ENCODE measurements at places on chromosomes 1 and 21.

DNA sequence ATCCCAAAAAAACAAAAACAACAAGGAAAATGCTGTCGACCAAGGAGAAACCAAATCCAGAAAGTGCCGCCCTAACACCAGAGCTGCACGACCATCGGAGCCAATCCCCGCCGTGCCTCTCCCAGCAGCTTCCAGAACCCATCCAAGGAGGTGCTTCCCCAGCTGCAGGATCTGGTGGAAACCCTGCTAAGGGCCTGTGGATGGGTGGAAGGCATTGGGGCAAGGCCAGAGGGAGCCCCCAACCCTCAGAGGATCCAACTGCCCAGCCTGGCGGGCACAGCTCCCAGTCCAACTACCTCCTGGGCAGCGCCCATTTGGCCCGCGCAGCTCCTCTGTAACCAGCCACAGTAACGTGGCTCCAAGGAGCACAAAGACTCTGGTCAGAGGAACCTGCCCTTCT lies 81.6 kb downstream of the NPHP4 start:
- DNase-seq: no peak

DNA sequence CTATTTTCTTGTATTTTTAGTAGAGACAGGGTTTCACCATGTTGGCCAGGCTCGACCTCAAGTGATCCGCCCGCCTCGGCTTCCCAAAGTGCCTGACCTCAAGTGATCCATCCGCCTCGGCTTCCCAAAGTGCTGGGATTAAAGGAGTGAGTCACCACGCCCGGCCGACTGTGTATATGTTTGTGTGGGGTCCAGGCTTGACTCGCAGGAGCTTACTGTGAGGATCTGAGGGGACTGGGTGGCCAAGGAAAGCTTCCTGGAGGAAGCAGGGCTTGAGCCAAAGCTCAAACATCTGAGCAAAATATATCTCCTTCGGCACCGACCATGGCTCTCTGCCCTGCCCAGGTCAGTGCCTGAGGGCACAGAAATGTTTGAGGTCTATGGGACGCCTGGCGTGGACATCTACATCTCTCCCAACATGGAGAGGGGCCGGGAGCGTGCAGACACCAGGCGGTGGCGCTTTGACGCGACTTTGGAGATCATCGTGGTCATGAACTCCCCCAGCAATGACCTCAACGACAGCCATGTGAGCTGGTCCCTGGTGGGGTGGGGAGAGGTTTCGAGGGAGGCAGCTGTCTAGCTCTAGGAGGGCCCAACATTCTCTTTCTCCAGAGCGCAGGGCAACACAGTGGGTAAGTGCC lies 10.5 kb downstream of the PADI3 start:
- DNase-seq: no peak

GRCh38 chr1:19758227-19758830 lies 41.4 kb downstream of the TMCO4 start:
- DNase-seq: no peak

GRCh38 chr1:220552672-220553260 lies 24.8 kb downstream of the MARK1 start:
- DNase-seq: no peak

DNA sequence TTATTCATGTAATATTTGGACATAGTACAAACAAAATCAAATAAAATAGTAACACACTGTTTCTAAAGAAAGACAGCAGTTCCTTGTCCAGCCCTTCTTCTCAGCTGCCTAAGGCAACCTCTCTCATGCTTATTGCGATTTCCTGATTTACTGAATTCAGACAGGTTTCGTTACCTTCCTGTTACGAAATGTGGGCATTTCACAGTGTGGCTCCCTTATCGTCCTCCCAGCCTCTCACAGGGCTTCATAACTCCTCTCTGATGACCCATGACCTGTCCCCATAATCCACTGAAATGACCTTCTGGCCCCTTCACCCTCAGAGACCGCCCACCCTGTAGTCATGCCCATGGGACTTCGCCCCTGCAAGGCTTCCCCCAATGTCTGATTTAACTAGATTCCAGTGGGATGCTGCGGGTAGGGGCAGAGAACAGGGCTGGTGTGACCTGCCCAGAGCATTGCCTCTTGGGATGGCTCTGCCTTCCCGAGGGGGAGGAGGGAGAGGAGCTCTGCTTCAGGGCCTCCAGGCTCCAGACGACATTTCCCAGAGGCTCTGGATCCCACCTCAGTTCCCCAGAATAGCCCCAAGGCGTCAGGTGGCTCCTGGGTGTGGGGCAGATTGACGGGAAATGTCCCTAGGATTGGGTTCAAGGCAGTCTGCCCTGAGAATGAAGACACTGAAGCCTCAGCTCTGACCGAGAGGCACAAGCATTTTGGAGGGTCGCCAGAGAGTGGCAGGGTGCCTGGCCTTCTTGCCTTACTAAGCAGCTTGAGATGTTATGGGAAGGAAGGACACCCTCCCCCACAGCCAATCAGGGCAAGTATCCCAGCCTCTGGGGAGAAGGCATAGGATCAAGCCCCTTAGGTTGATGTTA lies 20.6 kb downstream of the PADI2 start:
- no peak for DNase-seq

- DNase-seq: no peak
Observed at GRCh38 chr1:185291159-185291558, 25.9 kb downstream of the IVNS1ABP start.

DNA sequence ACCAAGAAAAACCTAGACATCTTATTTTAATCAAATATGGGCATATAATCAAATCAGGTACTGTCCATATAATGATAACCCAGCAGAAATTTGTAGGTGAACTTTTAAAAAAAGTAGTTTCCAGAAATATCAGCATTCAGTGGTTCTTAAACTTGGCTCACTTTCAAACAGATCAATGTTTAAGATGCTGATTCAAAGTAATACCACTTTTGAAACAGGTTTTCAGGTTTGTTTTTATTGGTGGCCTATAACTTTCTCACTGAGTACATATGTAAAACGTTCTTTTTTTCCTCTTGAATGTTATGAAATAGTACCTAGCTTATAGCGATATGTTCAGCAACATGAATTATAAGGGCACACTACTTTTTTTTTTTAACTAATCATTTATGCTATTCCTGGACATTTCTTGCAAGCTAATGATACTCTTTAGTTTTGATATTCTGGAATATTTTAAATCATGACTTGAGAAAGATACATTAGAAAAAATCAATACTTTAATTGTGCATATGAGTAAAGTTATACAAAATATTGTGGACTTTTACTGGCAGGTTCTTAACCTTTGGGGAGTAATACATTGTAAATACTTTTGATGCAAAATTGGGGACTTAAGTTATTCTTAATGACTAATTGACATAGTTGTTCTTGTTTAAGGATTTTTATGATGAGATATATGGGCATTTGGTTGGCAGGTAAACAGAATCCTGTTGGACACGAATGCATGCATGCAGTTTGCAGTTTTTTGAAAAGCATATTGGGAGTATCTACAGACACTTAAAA lies 3.0 kb downstream of the NFIA start:
- DNase-seq: no peak

DNA sequence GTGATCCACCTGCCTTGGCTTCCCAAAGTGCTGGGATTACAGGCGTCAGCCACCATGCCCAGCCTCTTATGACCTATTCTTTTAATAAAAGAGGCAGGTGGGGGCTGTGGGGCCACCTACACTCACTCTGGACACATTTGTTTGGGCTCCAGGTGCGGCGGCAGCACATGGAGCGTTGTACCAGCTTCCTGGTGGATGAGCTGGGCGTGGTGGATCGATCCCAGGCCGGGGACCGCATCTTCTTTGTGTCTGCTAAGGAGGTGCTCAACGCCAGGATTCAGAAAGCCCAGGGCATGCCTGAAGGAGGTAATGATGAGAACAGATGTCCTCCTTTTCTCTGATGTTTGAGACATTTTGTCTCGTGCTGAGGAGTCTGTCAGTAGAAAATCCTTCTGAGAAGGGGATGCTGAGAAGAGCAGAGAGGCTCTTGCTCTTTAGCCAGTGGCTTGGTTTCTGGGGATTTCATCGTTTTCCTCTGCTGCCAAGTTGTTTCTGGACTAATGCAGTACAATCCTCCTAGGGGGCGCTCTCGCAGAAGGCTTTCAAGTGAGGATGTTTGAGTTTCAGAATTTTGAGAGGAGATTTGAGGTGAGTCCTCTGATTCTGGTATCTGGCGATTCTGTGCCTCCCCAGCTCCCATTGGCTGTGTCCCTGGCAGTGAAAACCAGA lies 17.9 kb upstream of the MIIP start:
- no peak for DNase-seq

DNA sequence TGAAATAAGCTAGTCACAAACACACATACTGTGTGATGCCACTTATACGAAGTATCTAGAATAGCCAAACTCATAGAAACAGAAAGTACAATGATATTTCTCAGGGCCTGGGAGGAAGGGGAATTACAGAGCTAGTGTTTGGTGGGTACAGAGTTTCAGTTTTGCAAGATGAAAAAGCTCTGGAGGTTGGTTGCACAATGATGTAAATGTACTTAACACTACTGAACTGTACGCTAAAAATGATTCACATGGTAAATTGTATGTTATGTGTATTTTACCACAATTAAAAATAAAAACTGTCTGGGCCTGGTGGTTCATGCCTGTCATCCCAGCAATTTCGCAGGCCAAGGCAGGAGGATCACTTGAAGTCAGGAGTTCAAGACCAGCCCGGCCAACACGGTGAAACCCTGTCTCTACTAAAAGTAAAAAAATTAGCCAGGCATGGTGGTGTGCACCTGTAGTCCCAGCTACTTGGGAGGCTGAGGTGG lies 15.3 kb upstream of the FHAD1 start:
- no peak for DNase-seq

GRCh38 chr1:109216662-109217061 lies 2.9 kb downstream of the SARS1 start:
- no peak for DNase-seq

DNA sequence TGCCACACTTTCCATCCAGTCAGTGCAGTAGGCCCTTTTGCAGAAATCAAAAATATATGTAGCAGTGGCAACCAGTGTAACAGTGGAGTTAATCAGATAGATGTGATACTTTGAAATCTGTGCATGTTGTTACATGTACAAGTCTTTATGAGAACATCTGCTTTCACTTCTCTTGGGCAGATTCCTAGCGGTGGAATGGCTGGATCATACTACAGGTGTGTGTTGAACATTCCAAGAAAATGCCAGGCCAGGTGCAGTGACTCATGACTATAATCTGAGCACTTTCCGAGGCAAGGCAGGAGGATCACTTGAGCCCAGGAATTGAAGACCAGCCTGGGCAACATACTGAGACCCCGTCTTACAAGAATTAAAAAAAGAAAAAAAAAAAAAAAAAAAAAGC lies 55.3 kb downstream of the GNB1 start:
- DNase-seq: no peak

GRCh38 chr1:167676205-167676915 lies 45.4 kb upstream of the MPZL1 start:
- no peak for DNase-seq

- no peak for DNase-seq
Observed at GRCh38 chr1:116791727-116792126, 37.5 kb downstream of the CD2 start.

GRCh38 chr1:198841477-198841876 lies 202.6 kb downstream of the PTPRC start:
- DNase-seq: no peak

DNA sequence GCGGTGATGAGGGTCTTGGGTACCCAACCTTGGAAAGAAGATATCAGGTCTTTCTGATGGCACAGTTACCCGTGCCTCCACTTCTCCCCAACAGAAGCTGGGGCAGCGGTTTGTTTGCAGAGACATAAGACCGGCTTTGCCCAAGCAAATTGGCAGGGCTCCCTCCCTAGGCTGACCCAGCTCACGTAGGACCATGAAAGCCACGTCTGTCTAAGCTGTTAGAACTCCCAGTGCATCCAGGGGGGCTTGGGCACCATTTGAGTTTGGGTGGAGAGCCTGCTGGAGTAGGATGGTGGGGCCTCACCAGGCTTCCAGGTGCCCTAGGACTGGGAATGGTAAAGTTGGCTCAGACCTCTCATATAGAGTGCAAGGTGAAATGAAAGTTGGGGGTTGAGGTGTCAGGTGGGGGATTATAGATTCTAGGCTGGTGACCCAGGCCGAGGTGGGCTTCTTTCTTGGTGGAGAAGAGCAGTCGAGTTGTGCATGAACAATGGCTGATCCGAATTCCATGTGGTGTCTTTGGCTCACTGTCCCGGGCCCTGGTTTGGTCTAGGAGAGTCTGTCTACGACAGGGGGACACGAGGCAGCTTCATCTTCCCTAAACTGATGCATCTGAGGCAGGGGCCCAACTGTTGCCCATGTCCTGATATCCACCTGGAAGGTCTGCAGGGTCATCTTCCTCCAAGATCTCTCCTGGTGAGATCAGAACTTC lies 3.4 kb downstream of the POU3F1 start:
- DNase-seq: no peak

DNA sequence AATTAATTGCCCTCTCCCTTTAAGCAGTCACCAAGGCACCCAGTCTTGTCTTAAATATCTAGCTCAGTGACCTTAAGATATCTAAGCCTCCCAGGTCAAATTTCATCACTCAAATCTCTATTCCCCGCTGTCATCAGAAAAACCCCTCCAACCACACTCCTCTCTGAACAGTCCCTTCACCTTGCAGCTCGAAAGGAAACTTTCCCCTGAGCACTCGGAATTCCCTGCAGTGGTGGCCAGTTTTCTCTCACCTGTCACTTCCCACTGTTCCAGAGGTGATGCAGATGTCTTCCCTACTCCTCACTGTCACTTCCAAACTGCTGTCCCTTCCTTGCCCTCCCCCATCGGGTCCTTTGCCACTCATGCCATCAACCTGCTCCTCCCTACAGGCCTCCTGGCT lies 15.3 kb upstream of the SSX2IP start:
- DNase-seq: no peak

DNA sequence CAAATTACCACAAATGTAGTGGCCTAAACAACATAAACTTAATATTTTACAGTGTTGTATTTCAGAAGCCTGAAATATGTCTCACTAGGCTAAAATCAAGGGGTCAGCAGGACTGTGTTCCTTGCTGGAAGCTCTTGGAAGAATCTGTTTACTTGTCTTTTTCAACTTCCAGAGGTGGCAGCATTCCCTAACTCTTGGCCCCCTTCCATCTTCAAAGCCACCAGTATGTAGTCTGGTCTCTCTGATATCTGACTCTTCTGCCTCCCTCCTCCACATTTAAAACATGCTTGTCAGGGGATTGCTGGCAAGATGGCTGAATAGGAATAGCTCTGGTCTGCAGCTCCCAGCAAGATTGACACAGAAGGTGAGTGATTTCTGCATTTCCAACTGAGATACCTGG lies 567.5 kb downstream of the PLA2G4A start:
- DNase-seq: no peak
